ENCODE measurements at places on chromosomes 1 and 21. TPM values are rescaled to one million over a fixed set of nuclear protein-coding genes. Genes with fewer than 3 reads are reported as not detected.
A peak's percentile ranks its signal among the peaks of the same experiment; 100 is the strongest.

GRCh38 chr1:110341872-110342331 lies 2.7 kb downstream of the RBM15 start:
- DNase-seq, result no peak

GRCh38 chr1:214896921-214897320 lies 185.6 kb upstream of the KCNK2 start:
- DNase-seq, result no peak

DNA sequence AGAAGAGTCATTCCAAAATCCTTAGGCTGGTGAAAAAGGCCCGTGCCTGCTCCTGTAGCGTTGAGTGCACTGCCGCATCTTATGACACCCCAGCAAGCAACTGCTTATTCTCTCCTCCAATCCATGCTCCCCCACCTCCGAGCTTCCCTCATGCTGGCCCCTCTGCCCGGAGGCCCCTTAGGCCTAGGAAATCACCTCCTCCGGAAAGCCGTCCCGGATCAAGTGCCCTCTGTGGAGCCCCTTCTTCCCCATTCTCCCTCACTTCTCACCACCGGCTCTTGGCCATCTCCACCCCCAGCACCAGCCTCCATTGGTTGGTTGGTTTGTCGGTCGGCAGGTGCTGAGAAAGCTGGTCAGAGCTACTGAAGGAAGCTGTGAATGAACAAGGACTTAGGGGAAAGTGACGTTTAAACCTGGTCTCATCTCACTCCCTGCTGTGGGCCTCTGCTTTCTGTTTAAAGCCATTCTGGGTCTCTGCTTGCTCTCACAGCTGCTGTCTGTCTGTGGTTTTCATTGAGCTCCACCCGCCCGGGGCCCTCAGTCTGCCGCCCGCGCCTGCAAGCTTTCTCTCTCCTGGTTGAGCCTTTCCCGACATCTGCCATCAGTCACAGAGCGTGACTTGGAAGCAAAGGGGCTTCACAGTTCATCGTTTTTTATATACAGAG lies 122.2 kb downstream of the KCNN3 start:
- DNase-seq, result no peak

- no peak for DNase-seq
Observed at GRCh38 chr1:206891412-206891811, 5.8 kb upstream of the IL24 start.

GRCh38 chr1:225242611-225243010 lies 185.2 kb downstream of the LBR start:
- no peak for DNase-seq

DNA sequence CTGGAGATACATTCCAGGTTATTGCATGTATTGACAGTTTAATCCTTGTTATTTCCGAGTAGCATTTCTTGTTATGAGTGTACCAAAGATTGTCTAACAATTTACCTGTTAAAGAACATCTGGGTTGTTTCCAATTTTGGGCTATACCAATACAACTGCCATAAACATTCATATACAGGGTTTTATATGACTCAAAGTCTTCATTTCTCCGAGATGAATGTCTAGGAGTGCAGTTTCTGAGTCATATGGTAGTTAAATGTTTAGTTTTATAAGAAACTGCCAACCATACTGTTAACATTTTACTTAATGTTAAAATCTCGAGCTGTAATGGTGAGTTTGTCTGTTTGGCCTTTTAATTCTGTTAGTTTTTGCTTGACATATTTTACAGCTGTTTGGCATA lies 10.0 kb downstream of the RAB4A start:
- no peak for DNase-seq

DNA sequence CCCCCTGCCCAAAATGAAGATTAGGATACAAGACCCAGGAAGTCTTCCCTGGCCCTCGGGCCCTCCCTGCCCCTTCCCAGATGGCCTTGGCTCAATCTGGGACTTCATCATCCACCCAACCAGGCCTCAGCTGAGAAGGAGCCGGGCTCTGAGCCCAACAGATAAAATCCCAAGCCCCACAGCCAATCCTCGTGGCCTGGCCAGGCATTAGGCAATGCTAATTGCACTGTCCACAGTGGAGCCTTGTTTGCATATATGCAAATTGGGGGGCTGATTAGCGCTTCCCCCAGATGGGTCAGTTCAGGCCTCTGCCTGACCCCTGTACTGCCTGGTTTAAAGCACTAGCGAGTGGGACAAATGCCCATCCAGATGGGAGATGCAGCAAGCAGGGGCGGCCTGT lies 34.9 kb downstream of the IGSF21 start:
- DNase-seq, result no peak

DNA sequence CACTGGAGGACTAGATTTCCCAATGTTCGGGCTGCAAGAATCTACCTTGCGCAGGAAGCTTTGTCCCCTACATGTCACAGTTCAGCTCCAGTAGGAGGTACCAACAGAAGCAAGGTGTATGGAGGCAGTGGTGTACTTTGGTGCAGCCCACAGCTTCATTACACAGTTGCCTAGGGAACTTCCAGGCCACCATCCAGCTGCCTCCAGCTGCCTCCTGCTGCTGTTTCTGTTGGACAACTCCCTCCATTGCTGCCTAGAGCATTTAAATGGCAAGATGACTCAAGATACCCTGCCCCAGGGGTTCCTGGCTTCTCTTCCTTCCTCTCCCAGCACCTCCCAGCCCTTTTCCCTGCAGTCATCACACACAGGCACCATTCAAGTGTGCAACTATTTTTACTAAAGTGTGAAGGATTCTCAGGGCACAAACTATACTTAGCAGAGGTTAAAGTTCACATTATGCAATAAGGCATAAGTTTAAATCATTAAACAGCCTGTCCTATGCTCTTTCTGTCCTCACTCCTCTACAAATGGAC lies 39.0 kb upstream of the ATP1A1 start:
- DNase-seq, result no peak

GRCh38 chr1:230781594-230781993 lies 34.4 kb downstream of the CAPN9 start:
- no peak for DNase-seq

GRCh38 chr1:86739648-86740509 lies 35.5 kb downstream of the SH3GLB1 start:
- DNase-seq, result no peak

GRCh38 chr1:153057375-153057774 lies at the start of gene SPRR2A:
Gene SPRR2A (minus strand): TSS chr1:153057512. CDS start chr1:153056735, 777 bp downstream.
- no peak for DNase-seq

DNA sequence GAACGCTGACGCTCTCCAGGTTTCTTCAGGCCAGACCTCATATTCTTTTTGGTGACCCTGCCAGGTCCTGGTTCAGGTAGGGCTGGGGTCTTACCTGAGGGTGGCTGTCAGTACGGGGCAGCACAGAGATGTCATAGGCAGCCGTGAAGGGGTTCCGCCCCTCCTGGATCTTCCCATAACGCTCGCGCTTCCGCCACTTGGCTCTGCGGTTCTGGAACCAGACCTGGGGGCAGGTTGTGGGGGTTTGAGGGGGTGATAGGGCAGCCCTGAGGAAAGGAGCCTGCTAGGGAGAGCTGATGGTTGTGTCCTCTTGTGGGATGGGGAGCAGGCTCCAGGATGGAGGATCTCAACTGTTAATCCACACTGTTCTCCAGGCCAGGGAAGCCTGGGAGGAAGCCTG lies 9.1 kb downstream of the ALX3 start:
- DNase-seq, result no peak

DNA sequence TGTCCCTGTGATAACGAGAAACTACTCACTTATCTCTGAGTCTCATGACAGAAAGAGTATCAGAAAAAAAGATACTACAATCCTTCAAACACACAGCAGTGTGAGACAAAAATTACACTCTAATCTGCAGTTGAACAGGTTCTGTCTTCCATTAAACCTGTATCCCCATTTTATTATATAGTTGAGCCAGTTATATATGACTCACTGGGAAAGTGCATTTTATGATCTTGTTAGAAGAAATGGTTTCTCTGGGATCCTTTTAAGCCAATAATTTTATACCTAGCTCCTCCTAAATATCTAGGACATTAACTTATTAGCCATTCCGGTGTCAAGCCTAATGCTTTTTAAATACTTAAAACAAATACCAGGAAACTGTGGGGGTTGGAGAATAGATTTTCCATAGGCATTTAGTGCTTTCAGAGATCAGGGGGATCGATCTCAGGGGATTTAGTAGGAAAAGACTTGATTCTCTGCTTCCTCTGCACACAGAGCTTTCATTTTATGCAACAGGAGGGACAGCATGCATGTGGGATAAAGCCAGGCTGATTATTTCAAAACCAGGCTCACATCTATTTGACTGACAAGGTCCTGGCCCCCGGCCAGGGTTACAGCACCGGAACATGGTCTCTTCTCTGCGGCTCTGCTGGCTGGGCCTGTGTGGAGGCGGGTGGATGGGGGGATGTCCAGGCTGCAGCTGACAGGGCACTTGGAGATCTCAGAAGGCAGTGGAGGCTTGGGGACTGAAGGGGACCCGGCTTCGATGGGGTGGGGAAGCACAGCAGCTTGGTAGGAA lies 310.6 kb downstream of the DISC1 start:
- DNase-seq, result no peak

DNA sequence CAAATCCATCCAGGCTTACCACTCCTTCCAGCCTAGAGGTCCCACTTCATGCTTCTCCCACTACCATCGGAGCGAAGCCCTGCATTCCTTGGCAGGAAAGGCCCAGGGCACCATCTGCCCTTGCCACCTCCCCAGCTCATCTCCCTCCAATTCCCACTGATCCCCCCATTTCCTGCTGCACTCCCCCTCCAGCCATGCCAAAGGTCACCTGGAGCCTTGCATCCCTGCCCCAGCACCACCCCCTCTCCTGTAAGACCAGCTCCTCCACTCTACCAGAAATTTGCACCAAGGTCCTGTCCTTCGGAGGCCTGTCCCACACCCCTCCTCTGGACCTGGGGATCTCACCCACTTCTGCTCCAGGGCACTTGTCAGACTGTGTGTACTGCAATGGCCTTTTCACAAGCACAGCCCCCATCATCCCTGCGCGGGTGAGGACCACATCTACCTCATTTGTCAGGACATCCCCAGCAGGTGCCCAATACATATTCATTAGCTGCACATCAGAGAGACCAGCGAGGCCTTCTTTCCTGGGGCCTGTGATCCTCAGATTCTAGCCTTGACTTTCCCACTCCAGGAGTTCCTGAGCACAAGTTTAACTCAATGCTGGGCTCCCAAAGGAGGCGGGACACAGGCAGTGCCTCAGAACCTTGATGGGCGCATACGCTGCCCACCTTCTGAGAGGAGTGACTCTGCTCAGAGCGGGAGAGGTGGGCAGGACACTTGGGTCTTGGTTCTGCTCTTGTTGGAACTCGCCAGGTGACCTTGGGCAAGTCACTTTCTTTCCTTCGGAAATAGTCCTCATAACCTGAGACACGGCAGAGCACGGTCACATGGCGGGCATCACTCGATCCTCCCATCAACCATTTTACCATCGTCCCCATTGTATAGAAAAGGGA lies 49.9 kb upstream of the EDN2 start:
- DNase-seq, result peak; percentile 33

GRCh38 chr1:207878939-207879338 lies 32.0 kb downstream of the CD34 start:
- DNase-seq, result no peak

- DNase-seq, result peak; percentile 76
Observed at GRCh38 chr1:235327559-235328270, at the start of gene ARID4B. Gene ARID4B (minus strand): TSS chr1:235328179. CDS start chr1:235326919, 1,260 bp downstream.

- no peak for DNase-seq
Observed at GRCh38 chr1:35532497-35533223, 24.5 kb downstream of the KIAA0319L start.

DNA sequence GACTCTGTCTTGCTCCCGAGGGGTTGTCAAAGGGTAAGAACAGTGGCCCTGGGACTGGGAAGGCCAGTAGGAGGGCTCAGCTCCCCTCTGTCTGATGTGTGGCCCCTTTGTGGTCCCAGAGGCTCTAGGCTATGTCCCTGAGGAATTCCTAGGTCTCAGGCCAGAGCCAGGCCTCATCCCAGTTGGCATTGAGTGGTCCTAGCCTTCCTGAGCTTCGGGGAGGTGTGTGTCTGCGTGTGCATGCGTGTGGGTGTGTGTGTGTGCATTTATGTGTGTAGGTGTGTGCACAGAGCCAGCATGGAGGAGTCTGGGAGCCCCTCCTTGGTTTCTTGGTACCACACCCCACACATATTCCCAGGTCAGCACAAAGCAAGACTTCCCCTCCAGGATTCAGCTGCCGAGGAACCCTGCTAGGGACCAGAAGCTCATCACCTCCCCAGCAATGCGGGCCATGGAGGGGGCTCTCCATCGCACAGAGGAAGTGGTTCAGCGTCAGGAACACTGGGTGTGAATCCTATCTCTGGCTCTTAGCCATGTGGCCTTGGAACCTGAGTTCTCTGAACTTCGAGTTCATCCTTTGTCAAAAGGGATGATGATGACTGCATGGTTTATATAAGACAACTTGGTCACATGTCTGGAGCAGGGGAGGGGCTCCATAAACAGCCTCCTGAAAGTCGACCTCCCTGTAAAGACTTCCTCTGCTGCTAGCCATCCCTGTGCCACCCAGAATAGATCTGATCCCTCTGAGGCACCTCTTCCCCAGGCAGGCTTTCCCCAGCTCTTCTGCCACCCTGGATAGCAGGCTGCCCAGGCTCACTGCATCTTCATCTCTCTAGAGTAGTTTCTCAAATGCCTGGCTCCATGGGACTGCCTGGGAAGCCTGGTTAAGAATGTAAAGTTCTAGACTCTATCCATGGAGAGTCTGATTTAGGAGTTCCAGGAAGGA lies 8.3 kb upstream of the EPS8L3 start:
- no peak for DNase-seq

GPR153 gene
- total RNA-seq, result 25.0 TPM

MPZL1 gene
- 134 TPM for total RNA-seq

GJA8 gene
- not detected for total RNA-seq

SPRR1B gene
- not detected for total RNA-seq

S100A2 gene
- 0.51 TPM for total RNA-seq

BEND5 gene
- total RNA-seq, result 11.3 TPM

BRINP3 gene
- 0.09 TPM for total RNA-seq

NKAIN1 gene
- 9.4 TPM for total RNA-seq

LIN28A gene
- total RNA-seq, result not detected

KCNJ15 gene
- total RNA-seq, result 0.70 TPM

FAM43B gene
- 0.59 TPM for total RNA-seq
